ENCODE measurements at places on chromosomes 12 and 14. TPM values are rescaled to one million over a fixed set of nuclear protein-coding genes. Genes with fewer than 3 reads are reported as not detected.
A peak's percentile ranks its signal among the peaks of the same experiment; 100 is the strongest.

DNA sequence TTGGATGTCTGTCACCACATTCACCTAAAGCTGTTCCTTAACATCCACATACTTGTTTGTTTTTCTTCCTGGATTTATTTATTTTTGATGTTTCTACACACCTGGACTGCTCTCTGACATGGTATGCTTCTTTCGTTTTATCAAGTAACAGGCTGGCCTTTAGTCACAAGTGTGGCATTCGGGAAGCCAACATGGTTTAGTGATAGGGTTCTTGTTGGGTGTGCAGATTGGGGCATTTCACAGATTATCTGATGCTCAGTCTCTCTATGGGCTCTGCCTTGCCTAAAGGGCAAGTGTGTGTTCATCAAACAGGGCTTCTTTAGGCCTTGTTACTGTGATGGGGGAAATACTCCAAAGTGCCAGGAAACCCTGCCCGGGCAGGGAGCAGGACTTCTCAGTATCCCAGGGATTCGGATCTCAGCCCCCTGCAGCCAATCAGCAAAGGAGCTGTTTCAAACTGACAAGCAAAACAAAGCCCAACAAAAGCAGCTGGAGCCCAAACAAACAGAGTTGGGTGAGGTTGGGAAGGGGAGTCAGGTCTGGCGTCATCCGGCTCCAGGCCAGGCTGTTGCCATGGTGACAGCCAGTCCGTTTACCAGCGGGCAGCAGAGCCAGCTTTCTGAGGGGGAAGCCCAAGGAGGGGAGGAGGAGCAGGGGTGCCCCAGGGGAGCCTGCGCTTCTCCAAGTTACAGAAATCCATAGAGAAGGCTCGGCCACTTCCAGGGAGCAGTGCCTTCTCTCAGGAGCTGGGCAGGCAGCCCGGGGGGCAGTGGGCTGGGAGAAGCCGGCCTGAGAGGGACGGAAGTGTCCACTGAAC lies 31.9 kb downstream of the FOS start:
- H3K27me3 ChIP-seq = no peaks in the 10 kb centered on the region
- peak; percentile 84 for DNase-seq
- peaks cover 23% of the 10 kb centered on the region for H3K4me1 ChIP-seq
- H3K4me3 ChIP-seq = peak overlapping the region; percentile 8
- H3K27ac ChIP-seq = peak overlapping the region; percentile 63

Gene KRT2
- not detected for total RNA-seq

DNA sequence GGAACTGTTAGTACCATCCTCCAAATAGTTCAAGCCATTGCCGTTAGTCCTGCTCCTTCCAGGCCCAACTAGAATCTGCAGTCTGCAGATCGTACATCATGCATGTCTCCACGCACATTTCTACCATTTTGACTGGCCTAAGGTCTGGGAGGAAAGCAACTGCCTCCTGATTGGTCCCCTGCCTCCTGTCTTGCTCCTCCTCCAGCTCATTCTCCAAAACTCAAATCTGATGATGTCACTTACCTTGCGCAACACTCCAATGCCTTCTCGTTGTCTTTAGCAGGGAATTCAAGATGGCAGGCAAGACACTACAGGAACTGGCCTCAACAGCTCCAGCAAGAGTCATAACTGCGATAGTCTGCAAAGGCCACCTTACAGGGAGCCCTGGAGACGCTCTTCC lies 9.7 kb upstream of the HCAR1 start:
- no peaks in the 10 kb centered on the region for H3K27me3 ChIP-seq
- H3K4me3 ChIP-seq = no peak overlapping the region
- no peaks in the 10 kb centered on the region for H3K36me3 ChIP-seq
- H3K4me1 ChIP-seq = no peaks in the 10 kb centered on the region

GRCh38 chr12:108768591-108769500 lies 37.5 kb upstream of the CORO1C start:
- H3K27ac ChIP-seq = no peak overlapping the region
- H3K36me3 ChIP-seq = no peaks in the 10 kb centered on the region
- H3K4me1 ChIP-seq = peaks cover 24% of the 10 kb centered on the region

DNA sequence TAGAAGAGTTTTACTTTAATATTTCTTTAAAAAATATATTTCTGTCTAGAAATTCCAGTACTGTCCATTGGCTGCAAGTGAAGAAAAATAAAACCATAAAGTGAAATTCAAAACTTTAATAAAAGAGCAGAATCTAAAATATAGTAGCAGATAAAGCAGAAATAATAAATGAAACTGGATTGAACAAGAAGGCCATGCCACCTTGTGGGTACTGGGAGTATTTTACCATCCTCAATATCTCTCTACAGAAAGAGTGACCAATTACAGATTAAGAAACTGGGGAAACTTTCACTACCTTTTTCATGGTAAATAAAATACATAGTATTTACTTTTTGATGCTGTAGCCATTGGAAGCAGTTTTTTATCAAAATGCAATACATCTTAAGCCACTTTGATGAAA lies 220.5 kb downstream of the BCAT1 start:
- H3K36me3 ChIP-seq = no peaks in the 10 kb centered on the region
- no peak overlapping the region for H3K27ac ChIP-seq
- no peak for DNase-seq
- no peaks in the 10 kb centered on the region for H3K4me1 ChIP-seq

Gene RNF212B
- total RNA-seq = not detected

- H3K4me1 ChIP-seq = peaks cover 26% of the 10 kb centered on the region
- H3K4me3 ChIP-seq = no peak overlapping the region
- DNase-seq = no peak
- H3K27ac ChIP-seq = no peak overlapping the region
- H3K27me3 ChIP-seq = no peaks in the 10 kb centered on the region
These were observed 1.7 kb upstream of the DGLUCY start for GRCh38 chr14:91112194-91112593.

Measured in psoas muscle (tissue), 8 donors.